ENCODE measurements at places on chromosomes 7 and 10. TPM values are rescaled to one million over a fixed set of nuclear protein-coding genes. Genes with fewer than 3 reads are reported as not detected.

PALD1 gene
- 31.8 TPM for total RNA-seq

KIAA1549 gene
- 17.6 TPM for total RNA-seq

UPK3B gene
- 20.6 TPM for total RNA-seq

C7orf57 gene
- 0.56 TPM for total RNA-seq

NRG3 gene
- 4.3 TPM for total RNA-seq

ST8SIA6 gene
- 1.1 TPM for total RNA-seq

C10orf71 gene
- total RNA-seq: not detected

CPVL gene
- total RNA-seq: 40.0 TPM

PVRIG gene
- not detected for total RNA-seq

IGF2BP3 gene
- total RNA-seq: 190 TPM

PCDH15 gene
- total RNA-seq: 0.15 TPM

BNIP3 gene
- total RNA-seq: 25.8 TPM

ENTPD1 gene
- total RNA-seq: 2.2 TPM

CRYGN gene
- 1.0 TPM for total RNA-seq

CH25H gene
- 0.56 TPM for total RNA-seq

TUBB8 gene
- 1.5 TPM for total RNA-seq

TLX1 gene
- not detected for total RNA-seq

TAS2R41 gene
- not detected for total RNA-seq

SP8 gene
- total RNA-seq: 10.6 TPM

AKR1C1 gene
- total RNA-seq: 2.3 TPM

Data from H1 (cell line).